ENCODE measurements at places on chromosomes 13 and 19. TPM values are rescaled to one million over a fixed set of nuclear protein-coding genes. Genes with fewer than 3 reads are reported as not detected.

CAPS gene
- 67.5 TPM for total RNA-seq

ANGPTL8 gene
- total RNA-seq, result 2.0 TPM

CBARP gene
- total RNA-seq, result 2.3 TPM

DNA sequence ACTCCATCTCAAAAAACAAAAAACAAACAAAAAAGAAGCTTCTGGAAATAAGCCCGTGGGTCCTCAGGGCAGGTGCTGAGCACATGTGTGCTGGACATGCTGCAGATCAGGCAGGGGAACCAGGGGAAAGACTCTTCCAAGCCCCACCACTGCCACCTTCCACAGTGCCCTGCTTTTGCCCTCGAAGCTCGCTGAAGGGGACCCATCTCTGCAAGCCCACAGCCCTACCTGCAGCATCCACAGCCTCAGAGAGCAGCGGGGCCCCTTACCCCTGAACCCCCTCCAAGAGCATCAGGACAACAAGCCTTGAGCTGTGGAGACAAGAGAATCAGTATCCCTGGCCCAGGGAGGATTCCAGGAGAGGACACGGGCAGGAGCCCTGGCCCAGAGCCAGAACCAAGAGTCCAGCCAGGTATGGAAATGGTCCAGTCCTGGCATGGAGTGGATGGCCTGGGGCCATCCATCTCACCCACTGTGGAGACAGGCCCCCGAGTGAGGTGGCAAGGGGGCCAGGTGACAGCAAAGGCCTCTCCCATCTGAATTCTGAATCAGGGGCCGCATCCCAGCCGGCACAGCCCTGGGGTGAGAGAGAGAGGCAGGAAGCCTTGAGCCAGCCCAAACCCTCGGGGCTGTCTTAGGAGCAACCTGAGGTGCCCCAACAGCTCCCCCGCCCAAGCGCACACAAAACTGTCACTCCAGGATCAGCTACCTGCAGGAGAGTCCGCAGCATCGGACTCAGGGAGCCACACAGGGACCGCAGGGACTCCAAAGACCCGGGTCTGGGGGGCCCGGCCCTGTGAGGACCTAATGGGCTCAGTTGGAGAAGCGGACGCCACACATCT lies 51.8 kb upstream of the TPM4 start:
- DNase-seq, result no peak

LRG1 gene
- total RNA-seq, result 2.5 TPM

GRCh38 chr13:48492470-48493065 lies 40.3 kb downstream of the RCBTB2 start:
- DNase-seq, result peak; percentile 63

DNA sequence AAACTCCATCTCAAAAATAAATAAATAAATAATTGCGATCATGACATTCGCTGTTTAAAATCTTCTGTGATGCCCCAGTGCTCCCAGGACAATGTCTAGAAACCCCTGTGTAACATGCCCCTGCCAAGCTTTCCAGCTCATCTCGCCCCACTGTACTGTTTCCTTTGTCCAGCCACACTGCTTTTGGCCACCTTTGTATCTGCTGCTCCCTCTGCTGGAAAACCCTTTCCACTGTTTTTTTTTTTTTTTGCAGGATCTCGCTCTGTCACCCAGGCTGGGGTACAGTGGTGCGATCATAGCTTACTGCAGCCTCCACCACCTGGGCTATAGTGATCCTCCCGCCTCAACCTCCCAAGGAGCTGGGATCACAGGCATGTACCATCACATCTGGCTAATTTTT lies 7.5 kb downstream of the PLAUR start:
- DNase-seq, result no peak
